ENCODE measurements at places on chromosomes 13 and 19.

DNA sequence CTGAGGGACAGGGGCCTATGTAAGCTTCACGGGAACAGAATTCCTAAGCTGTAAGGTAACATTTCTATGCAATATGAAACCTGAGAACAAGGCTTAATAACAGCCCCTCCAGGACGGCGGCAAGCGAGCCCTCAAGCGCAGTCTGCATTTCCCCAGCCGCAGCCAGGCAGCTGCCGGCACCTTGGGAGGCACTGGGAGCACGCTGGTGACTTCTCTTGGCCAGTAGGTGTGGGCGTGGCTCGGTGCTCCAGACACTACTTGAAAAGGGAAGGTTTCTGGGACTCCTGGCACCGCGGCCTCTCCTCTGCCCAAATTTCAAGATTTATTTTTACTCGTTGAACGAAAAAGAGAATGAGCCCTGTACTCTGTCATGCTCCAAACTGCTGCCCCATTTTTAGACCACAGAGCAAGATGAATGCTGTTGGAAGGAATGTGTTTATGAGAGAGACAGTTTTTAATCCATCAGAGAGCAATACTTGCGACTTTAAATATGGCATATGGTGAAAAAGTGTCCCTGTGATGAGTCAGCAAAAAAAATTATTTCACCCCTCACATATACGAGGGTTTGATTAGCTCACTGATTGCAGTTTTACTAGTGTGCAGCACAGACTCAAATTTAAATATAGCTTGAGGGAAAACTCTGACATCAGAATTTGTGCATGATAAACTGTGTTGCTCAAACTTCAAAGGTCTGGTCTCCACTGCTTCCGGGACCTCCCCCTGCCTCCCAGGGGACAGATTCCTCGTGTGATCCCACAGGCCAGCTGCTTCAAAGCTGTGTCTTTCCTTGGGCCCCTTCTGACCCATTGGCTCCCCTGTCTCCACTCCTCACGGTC, 81.2 kb downstream of the COL4A2 start:
- no peak for DNase-seq

DNA sequence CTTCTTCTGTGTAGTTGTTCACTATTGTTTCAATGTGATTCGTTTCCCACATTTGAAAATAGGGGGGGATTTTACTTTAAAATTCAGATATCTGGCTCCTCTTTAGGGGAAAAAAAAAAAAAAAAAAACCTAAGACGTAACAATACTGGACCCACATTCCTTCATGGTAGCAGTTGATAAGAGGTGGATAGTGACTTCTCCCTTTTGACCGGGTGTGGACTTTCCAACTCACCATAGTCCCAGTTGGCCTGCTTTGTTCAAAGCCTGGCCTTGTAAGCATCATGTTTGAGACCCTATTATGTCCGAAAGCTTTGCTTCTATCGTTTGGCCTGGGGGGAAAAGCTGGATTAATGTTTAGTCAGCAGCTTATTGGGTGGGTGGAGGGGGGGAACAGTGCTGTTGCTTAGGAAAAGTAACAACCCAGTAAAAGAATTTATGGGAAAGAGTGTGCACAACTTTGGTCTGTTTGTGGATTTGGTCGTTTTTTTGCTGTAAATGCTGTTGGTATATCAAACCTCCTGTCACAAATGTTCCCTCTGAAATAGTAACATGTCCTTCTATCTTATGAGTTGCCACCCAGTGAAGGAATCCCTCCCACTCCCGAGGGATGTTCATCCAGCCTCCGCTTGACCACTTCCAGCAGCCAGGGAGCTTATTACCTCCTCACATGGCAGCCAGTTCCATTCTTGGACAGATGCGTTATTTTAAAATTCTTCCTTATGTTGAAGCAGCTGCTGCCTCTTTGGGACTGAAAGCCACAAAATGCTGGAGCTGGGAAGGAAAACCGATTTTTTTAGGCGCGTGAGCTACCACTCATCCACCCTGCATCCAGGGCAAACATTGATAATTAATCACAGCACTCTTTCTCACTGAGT, 10.4 kb downstream of the SAMD4B start:
- no peak for DNase-seq

- DNase-seq: no peak
Measured at GRCh38 chr13:112531263-112531794, 56.6 kb downstream of the TUBGCP3 start.

DNA sequence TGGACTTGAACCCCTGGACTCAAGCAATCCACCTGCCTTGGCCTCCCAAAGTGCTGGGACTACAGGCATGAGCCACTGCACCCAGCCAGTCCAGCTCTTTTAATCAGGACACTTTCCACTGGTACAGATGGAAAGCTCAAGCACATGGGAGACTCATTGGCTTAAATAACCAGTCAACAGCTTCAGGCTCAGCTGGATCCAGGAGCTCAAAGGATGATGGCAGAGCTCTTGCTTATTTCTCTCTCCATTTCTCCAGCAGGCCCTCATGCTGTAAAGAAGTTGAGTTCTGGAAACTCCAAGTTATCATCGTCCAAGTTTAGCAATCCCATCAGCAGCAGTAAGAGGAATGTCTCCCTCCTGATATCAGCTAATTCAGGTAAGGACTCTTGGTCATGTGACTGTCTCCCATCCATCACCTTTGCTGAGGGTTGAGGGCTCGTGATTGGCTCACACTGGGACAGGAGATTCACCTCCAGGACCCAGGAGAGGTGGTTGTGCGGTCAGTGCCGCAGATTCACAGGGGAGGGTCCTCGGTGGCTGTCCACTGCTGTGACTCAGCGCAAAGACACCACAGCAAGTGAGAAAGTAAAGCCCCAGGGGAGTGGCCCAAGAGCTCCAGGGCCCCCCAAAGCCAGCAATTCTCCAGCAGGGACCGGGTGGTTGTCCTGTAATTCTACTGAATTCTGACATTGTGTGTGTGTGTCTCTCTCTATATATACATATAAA, 5.1 kb downstream of the CCL25 start:
- no peak for DNase-seq

DNA sequence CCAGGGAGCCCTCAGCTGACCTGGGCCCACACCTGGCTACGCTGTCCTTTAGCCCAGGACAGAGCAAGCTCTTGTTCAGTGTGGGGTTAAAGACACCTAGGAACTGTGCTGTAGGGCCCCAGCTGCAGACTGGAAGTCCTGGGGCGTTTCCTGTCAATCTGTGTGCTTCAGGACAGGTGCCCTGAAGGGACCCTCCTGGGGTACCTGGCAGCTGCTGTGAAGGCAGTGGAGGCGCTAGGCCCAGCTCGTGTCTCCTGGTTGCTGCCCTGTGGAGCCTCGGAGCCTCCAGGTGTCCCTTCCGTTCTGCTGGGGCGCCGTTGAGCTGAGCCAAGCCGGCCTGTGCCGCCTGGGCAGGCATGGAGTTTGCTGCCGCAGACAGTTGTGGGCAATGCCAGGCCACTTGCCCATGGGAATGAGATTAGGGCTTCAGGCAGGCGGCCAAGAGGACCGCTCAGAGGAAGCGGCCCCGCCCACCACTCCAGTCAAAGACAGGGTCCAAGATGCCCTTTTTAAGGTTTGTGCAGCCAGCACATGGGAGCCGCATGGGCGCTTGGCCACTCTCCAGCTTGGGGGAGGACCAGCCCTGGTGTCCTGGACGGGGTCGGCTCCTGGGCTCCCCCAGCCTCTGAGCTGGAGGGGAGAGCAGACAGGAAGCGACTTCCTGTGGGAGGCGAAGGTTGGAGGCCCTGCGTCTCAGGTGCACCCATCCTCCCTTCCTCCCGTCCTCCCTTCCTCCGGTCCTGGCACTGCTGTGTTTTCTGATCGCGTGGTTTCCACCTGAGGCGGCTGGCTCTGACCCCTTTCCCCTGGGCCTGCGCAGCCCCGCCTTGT, 4.0 kb downstream of the PTBP1 start:
- DNase-seq: no peak

DNA sequence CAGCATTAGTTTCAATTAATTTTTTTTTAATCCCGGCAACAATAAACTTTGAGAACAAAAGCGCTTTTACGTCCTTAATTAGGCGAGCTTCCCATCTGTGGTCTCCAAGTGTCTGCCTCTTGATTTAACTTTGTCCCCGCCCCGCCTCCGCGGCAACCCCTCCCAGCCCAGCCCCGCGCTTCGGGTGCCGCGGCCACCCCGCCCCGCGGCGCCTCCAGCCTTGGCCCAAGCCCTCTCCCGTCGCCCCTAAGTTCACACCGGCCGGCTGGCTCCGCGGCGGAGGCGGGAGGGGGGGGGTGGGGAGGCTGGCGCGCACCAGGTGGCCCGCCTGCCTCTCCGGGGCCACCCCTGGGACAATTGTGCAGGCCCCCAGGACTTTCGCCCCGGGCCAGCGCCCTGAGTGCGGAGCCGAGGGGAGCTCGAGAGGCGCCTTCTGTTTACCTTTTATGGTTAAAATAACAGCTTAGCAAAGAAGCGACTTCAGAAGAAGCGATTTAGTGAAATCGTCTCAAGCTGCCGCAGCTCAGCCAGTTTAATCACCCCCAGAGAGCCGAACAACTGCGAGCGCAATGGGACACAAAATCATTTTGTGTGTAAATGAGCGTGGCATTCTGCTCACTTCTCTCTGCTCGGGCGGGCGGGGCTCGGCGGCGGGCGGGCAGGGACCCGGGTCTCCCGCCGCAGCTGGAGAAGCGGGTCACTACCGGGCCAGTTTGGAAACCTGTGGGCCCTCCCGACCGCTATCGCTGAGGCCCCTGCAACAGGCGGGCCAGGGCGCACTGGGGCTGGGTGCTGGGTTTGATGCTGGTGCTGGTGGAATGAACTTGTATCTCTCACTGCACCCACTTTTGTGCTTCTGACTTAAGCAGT, 1.4 kb downstream of the KCTD15 start:
- DNase-seq: no peak

DNA sequence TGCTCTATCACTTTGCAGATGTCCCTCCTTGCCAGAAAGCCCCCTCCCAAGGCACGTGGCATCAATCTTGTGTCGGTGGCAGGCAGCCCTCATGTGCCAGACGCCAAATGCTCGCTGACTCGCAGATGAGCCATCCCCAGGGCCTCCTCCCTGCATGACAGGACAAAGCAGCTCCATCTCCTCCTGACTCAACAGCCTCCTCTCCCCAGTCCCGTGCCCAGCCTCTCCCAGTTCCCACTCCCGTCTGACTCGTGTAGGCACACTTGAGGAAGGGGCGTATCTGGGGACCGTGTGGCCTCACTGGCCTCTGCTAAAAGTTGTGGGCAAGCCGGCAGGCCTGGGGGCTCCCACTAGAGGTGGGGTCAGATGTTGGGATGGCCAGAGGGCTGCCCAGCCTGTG, 133.6 kb downstream of the STK24 start:
- DNase-seq: no peak

- DNase-seq: no peak
Measured at GRCh38 chr19:17385878-17386611, 8.0 kb downstream of the CCDC194 start.

DNA sequence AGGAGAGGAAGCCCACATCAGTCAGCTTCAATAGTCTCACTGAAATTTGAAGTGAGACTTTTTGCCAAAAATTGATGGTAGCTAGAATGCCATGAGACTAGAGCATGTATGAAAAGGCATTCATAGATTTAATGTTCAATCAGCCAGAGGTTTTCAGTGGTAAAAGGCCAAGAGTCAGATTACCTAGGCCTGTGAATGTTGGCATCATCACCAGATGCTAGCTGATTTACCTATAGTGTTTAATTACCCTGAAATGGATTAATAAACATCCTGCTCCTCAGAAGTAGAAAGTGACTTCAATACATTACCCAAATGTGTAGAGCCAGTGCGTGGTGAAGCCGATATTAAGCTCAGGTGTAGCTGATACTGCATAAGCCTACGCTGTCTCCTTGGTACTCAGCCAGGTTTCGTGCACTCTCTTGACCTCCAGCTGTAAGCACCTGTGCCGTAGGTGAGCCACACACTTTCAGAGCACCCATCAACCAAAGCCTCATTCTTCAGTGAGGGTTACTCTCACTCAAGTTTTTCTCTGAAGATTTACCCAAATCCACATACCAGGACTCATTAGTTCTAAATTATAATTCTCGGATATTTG, 1140.3 kb upstream of the SLC10A2 start:
- no peak for DNase-seq

DNA sequence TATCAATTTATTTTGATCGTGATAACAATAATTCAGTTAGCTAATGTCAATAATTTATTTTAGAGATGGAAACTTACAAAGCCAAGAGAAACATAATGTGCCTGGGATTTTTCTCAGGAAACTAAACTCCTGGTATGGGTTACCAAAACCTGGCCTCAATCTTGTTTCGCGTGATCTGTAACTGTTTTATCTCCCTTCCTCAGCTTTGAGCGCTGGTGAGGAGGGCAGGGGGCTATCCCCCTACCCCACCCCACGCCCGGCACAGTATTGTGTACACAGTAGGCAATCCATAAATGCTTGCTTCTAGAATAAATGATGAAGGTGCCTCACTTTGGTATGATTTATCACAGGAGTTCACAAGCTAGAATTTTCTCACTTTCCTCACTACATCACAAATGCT, 7.7 kb upstream of the DOCK9 start:
- no peak for DNase-seq

GRCh38 chr13:98443800-98444325, 133.0 kb downstream of the STK24 start:
- DNase-seq: no peak

DNA sequence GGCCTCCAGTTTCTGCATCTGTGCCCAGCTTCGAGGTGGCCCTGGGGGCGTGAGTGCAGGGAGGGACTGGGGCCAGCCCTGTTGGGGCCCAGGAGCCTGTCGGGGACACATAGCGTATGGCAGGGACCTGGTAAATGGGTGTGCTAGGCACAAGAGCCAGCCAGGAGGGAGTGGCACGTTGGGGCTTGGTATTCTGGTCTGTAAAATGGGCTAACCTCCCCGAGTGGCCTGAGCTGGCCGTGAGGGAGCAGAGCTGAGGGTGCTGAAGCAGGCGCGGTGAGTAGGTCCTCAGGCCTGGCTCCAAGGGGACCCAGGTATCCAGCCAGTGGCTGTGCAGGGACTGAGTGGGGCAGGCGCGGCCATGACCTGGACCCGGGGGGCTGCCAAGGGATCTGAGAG, 4.3 kb downstream of the PTOV1 start:
- no peak for DNase-seq

DNA sequence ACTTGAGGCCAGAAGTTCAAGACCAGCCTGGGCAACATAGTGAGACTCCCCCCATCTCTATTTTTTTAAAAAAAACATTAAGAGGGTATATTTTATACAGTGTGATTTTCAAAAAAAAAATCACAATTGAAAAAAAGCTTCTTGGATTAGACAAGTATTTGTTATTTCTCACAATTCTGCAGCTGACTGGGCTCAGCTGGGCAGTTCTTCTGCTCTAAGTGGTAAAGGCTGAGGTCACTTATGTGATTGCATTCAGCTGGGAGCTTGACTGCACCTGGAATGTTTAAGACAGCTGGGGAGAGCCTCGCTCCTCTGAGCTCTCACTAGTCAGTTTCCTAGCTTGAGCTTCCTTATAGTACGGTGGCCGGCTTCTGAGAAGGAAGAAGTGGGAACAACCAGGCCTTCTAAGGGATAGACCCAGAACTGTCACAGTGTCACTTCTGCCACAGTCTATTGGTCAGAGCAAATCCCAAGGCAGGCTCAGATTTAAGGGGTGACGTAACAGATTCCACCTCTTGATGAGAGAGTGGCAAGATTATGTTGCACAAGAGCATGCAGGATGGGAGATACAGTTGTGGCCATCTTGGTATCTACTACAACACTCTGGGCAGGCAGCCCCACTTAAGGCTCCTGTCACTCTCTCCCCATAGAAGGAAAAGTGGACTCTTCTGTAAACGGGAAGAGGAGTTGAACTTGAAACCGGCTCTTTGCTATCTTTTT, 19.7 kb upstream of the IRGC start:
- DNase-seq: no peak

GRCh38 chr19:5339950-5340636, 519 bp downstream of the PTPRS start:
- no peak for DNase-seq

Data from NT2/D1 (cell line).